ENCODE measurements at places on chromosomes 13 and 19.

- no peak for DNase-seq
Measured at GRCh38 chr19:39398297-39398864, 7.2 kb downstream of the MED29 start.

DNA sequence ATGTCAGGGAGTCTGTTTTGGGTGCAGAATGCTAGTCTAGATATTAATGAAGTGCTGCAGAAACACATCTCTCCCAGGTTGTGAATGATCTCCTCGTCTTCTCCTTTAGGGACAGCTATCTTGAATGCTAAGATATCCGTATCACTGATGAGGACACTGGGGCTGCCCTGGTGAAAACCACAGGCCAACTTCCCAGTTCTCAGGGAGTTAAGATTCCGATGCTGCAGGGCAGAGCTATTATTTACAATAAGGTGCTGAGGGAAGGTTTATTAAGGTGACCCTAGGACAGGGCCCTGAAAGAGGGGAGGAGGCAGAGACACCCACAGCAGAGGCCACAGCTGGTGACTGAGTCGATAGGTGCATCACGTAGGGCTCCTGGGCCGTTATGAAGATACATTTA lies 66.1 kb downstream of the TNFRSF19 start:
- DNase-seq = no peak

- DNase-seq = no peak
Measured at GRCh38 chr19:14035706-14036105, 4.1 kb downstream of the IL27RA start.

GRCh38 chr19:16274447-16274846 lies 50.2 kb upstream of the KLF2 start:
- DNase-seq = no peak

- no peak for DNase-seq
Measured at GRCh38 chr19:4456843-4457653, 546 bp downstream of the UBXN6 start.

DNA sequence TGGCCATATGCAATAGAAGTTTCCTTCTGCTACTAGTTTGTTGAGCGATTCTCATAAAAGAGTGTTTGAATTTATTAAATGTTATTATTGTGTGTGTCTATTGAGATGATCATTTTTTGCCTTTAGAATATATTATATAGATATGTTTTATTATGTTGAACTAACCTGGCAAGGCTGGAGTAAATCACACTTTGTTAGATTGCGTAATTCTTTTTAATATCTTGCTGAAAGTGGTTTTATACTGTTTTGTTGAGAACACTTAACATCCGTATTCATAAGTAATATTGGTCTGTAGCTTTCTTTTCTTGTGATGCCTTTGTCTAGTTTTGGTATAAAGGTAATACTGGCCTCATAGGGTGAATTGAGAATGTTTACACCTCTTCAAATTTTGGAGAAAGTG lies 574.3 kb upstream of the PCDH20 start:
- DNase-seq = no peak

- DNase-seq = no peak
Measured at GRCh38 chr19:17788632-17789031, 6.3 kb upstream of the B3GNT3 start.

- DNase-seq = no peak
Measured at GRCh38 chr19:16698914-16699313, 20.7 kb upstream of the NWD1 start.

DNA sequence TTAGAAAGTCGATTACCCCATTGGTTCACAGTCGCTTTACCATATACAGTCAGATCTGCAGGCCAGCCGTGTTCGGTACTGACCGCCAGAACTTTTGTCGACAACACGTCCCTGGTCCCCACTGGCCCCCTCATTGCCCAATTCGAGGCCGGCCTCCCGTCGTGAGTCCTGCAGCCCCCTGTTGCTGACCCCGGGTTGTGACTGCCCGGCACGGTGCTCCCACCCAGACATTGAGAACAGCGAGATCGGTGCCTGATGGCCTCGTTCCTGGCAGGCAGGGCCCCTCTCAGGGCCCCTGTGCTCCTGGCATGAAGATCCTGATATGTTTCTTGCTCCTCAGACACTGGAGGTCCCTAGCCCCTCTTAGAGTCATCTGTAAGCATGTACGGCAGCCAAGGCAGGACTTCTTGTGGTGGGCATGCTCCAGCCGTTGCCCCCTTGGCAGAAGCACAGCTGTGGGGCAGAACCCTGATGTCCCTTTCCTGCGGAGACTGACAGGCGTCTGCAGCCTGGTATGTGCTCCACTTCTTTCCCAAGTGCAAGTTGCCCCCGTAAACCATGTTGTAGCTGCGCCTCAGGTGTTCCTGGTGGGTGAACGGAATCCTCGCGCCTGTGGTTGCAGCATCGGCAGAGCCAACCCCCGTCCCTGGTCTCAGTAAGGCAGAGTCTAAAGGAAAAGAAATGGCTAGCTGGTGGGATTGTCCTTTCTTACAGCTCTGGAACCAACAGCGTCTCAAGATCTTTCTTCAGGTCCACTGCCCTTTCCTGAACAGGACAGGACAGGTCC lies 123.2 kb upstream of the SPACA7 start:
- no peak for DNase-seq

- no peak for DNase-seq
Measured at GRCh38 chr19:19327672-19328071, 7.0 kb downstream of the MAU2 start.

GRCh38 chr13:26325876-26326275 lies 71.9 kb downstream of the CDK8 start:
- DNase-seq = no peak

- peak; percentile 10 for DNase-seq
Measured at GRCh38 chr13:103540382-103540765, 474.2 kb upstream of the SLC10A2 start.

All from NCI-H774 (cell line).